ENCODE measurements at places on chromosomes 3 and 15.

GRCh38 chr15:60353245-60353920 lies 44.4 kb downstream of the ANXA2 start:
- no peak for DNase-seq

DNA sequence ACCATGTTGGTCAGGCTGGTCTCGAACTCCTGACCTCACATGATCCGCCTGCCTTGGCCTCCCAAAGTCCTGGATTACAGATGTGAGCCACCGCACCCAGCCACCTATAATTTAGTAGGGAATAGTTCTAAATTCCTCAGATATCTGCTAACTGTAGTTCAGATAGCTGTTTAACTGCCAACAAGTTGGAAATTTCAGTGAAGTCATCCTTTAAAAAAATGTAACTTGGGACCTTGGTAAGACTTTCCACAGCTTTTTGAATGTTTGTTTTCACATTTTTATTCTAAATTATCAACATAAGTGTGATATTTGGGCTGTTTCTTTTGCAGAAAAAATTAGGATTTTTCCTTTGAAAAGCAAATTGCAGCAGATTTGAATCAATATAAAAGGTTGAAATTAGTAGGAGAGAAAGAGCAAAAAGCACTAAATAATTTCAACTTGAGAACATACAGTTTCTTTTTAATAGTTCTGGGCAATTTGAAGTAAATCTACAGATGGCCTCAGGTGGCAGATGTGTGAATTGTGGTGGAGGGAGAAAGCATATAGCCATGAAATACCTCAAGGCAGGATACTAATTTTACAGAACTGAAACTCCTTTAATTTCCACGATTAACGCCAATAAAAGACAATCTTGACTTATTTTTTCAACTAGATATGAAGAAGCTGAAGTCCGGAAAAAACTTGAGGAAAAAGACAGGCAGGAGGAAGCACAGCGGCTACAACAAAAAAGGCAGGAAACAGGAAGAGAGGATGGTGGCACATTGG lies 34.3 kb downstream of the USP8 start:
- DNase-seq = no peak

GRCh38 chr3:126159476-126159875 lies 20.9 kb downstream of the ALDH1L1 start:
- no peak for DNase-seq

GRCh38 chr3:39106851-39107387 lies 508 bp downstream of the GORASP1 start:
- no peak for DNase-seq

- no peak for DNase-seq
These were observed 14.7 kb downstream of the IDH2 start for GRCh38 chr15:90087454-90088154.

DNA sequence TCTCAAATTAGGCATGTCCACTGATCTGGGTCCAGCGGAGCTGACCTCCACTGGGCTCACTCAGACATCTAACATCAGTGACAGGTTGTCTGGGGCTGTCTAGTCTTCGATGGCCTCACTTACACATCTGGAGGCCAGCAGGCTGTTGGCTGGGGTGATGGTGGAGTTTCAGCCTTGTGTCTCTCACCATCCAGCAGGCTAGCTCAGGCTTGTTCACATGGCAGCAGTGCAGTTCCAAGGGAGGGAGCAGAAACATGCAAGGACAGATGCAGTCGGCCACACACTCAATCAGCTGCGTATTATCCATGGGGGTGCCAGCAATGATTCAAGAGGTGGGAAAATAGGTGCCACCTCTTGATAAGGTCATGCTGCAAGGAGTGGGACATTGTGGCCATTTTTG lies 292.5 kb downstream of the SHQ1 start:
- no peak for DNase-seq

GRCh38 chr3:55770077-55770476 lies 283.0 kb upstream of the WNT5A start:
- no peak for DNase-seq

DNA sequence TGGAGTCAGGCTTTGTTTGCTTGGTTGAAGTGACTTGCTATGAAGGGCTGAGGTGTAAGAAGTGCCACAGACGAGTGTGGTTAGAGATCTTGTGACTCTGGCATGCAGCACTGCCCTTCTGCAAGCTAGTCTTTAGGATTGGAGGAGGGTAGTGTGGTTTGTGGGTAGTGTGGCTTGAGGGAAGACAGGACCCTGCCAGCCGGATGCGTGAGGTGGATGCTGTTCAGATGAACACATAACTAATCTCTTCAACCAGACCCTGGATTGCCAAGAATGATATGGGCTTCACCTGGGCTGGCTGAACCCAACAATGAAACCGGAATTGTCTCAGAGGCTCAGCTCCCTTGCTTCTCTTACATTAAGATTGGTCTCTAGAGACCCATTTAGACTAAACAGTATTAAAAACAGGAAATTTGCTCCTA lies 32.7 kb downstream of the STARD9 start:
- DNase-seq = no peak

DNA sequence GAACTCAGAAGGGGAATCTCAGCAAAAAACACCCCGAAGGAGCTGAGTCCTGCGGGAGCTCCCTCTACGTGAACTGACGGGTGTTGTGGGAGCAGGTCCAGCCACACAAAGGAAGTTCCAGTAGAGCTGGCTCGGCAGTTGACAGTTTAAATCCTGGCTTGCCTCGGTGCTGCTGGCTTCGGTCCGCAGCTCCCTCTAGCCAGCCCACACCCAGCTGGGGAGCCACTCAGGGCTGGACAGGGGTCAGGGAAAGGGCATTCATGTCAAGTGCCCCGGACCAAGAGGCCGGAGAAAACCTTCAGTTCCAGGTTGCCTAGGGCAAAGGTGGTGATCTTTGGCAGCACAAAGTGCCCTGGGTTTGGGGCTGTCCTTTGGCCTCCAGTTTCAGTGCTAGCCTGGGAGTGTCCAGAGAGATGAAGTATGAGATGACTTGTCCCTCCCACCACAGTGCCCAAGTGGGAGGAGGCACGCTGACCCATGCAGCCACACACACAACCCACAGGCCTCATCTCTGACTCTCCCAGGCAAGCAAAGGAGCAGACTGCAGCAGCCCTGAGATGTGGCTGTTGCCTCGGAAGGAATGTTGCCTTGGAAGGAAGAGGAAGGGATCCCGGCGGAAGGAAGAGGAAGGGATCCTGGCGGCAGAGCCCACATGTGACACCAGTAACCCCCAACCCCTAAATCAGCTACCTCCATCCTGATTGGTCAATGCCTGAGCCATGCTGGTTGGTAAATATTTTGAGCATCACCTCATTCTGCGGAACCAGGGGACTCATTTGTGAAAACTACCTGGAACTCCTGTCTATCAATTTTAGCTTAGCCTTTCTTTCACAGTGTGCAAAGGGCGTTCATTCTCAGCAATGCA lies 13.9 kb upstream of the ANPEP start:
- DNase-seq = no peak

GRCh38 chr15:25863111-25863967 lies at the start of gene ATP10A:
Gene ATP10A (minus strand): TSS chr15:25863327. CDS start chr15:25863096, 231 bp downstream.
- no peak for DNase-seq

- DNase-seq = no peak
These were observed 22.5 kb downstream of the RIOX2 start for GRCh38 chr3:97949743-97950142.

- no peak for DNase-seq
These were observed 325.7 kb downstream of the MAGI1 start for GRCh38 chr3:65713016-65713415.

DNA sequence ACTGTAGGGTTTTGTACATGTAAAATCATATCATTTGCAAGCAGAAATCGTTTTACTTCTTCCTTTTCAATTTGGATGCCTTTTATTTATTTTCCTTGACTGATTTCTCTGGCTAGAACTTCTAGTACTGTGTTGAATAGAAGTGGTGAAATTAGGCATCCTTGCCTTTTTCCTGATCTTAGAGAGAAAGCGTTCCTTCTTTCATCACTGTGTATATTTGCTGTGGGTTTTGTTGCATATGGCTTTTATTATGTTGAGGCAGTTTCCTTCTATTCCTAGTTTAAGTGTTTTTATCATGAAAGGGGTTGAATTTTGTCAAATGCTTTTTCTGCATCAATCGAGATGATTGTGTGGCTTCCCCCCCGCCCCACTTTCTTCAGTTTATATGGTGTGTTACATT lies 140.9 kb downstream of the ATG7 start:
- DNase-seq = no peak
